AG04449 (cell line): ENCODE measurements at places on chromosomes 2 and 18.

- DNase-seq = no peak
Observed at GRCh38 chr2:222451224-222451674, 26.9 kb downstream of the SGPP2 start.

DNA sequence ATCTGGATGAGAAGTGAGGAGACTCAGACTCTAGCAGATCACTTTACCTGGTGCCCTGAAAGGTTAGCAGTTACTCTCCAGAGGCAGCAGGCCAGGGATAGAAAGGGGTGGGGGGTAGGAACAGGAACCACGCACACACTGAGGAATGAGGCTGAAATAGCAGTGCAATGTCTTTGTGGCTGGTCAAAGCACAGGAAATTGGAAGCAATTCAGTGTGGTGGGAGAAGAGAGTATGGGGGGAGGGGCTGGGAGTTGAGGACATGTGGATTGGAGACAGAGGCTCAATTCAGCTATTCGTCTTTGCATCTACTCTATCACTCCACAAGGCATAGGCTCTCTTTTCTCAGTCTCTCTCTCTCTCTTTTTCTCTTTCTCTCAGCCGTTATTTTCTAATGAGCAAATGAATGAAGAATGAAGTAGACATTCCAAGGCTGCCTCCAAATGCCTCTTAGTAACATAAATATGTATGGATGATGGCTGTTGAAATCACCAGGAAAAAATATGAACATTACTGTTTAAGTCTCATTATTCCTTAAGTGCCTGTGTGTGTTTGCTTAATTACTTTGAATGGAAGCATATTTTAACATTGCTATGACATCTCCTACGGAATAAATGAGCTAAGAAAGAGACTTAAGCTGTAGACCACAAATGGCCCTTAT is 979.4 kb downstream of the TSN start:
- peak; percentile 9 for DNase-seq

- no peak for DNase-seq
Observed at GRCh38 chr18:4586731-4587130, 131.6 kb upstream of the DLGAP1 start.

GRCh38 chr2:168160897-168161296 is 86.5 kb downstream of the STK39 start:
- DNase-seq = no peak

DNA sequence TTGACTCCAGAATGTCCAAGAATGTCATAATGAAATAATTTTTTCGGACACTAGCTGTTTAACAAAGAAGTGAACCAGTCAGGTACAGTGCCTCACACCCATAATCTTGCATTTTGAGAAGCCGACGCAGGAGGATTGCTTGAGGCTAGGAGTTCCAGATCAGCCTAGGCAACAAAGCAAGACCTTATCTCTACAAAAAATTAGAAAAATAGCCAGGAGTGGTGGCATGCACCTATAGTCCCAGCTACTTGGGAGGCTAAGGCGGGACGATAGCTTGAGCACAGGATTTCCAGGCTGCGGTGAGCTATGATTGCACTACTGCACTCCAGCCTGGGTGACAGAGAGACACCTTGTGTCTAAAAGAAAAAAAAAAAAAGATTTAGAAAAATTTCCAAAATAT is 235.8 kb upstream of the FN1 start:
- no peak for DNase-seq

- no peak for DNase-seq
Observed at GRCh38 chr2:187545238-187545751, 8.9 kb downstream of the TFPI start.

GRCh38 chr2:12649602-12650400 is 66.9 kb upstream of the TRIB2 start:
- no peak for DNase-seq

GRCh38 chr2:10007921-10008808 is 35.2 kb upstream of the KLF11 start:
- DNase-seq = no peak

DNA sequence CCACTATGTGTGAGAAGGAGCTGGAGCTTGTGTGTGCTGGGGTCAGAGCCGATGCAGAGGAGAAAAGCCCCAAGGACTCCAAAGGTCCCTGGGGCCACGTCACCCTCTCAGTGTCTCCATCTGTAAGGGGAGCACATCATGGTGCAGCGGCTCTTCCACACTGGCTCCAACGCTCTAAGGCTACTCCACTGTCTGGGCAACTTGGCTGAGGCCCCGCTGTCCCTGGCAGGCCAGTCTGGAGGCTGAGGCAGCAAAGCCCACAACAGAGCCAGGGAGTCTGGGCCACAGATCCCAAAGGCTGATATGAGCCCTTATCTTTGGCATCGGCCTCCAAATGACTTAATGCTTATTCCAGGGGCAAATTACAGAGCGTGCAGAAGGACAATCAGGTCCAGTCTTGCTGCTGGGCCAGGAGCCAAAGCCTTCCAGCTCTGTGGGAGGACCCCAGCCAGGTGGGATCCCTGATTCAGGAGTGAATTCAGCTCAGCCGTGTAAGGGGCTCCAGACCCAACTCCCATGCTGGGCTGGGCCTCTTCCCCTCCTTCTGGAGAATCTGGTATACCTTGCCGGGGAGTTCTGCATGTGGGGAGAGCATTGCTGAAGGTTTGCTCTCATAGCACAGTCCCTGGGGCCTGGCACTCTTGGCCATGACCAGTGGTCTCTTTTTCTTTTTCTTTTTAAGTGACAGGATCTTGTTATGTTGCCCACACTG is 1.8 kb upstream of the DUSP2 start:
- DNase-seq = no peak

DNA sequence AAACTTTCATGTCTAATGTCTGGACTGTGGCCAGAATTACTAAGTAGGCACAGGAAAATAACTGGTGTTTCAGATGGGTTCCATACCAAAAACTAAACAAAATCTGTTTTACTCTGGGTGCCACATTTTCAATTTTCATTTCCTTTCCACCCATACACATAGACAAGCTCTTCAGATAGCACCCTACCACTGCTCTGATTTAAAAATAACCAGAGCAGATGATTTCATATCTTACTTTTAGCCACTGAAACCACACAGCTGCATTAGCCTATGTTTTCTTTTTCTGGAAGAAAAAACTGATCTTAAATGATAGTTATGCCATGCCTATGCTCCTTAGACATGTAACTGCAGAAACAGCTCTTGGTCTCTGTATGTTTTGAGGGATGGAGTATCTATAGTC is 647.6 kb downstream of the CPS1 start:
- no peak for DNase-seq

GRCh38 chr2:128422571-128422970 is 103.9 kb upstream of the HS6ST1 start:
- peak; percentile 85 for DNase-seq

DNA sequence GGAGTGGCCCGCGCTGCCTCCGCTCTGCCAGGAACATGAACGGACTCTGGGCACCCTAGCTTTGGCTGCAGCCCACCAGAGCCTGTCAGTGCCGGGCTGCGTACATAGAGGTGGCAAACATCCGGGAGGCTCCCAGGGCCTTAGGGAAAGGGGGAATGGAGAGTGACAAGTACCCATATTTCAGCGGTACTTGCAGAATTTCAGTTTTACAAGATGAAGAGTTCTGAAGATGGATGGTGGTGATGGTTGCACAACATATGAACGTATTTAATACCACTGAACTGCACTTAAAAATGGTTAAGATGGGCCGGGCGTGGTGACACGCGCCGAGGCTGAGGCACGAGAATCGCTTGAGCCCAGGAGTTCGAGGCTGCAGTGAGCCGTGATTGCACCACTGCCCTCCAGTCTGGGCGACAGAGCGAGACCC is 873 bp downstream of the MTHFD2 start:
- DNase-seq = no peak

DNA sequence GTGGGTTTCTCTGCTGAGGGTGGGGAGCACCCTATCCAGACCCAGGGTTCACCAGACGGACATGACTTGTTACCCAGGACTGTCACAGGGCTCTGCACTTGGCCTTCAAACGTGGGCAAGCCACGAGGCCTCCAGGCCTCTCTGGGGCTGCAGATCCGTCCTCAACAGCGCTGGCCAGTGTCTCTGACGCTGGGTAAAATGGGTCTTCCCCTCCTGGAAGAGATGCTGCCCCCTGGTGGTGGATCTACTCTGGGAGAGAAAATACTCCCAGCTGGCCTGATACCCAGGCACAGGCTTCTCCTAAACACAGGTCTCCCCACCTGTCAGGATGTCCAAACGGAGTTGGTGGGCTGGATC is 3.7 kb downstream of the GPR17 start:
- no peak for DNase-seq

DNA sequence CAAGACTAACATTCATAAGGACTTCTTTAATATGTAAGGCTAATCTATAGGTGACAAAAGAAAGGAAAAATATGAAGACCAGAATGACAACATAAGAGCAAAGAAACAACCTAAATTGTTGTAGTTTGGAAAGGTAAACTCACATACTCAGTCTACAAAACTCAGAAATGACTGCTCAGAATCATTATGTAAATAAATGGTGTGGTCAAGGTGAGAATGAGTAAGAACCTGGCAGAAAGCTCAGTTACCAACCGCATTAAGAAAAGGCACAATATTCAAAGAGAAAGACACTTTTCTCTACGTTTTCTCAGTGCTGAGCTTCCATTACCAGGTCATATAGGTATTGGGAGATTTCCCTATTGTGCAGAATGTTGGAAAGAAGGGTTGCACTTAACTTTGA is 15.8 kb downstream of the ATF2 start:
- no peak for DNase-seq

DNA sequence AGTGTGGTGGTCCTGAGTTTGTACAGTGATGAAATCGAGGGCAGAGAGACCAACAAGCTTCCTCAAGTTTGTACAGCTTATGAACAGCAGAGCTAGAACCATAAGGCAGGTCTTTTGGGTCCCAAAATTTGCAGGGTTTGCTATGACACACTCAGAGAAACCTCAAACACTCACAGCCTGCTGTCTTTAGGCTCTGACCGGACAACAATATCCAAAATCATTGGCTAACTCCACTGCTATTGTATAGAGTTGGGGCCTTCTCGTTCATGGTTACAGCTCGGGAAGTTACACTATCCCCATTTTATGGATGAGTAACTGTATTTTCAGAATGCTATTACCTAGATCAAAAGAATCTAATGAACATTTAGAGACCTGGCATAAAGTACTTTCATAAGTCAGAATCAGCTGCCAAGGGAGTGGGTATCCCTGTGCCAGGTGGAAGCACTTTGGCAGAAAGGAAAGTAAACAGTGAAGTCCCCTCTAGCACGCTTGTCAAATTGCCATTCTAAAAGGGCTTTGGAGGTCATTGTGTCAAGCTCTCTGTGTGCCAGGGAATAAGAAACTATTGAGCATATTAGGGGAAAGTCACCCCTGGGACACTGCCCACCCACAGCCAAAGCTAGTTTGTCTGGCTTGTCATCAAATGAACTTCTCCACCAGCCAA is 331.8 kb downstream of the ALK start:
- DNase-seq = no peak

- DNase-seq = peak; percentile 77
Observed at GRCh38 chr2:30234180-30234971, 3.0 kb downstream of the LBH start.

DNA sequence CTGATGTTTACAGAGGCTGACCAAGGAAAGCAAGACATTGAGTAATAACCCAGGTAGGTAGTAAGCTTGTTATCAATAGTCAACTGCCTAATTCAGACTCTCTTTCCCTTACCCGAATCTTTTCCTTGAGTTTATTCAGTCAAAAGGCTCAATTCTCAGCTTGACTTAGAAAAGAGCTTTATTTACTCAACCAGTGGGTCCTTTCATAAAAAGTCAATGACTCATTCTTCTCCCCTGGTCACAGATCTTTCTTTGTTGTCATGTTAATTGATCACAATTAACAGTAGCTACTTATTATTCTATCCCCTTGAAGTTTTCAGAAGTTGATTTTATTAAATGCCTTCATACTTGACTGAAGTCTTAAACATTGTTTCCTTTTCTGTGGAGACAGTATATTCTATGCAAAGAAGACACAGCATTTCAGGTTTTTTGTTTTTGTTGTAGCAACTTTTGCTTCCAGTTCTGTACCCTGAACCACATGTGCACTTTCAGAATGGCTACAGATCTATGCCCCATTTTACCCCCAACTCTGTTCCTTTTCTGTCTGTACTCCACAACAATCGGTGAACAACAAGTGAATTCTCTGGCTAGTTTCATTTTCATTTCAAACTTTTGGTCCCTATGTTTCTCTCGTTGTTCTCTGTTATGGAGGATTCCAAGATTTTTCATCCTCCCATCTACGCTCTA is 428.3 kb downstream of the NCKAP5 start:
- no peak for DNase-seq

DNA sequence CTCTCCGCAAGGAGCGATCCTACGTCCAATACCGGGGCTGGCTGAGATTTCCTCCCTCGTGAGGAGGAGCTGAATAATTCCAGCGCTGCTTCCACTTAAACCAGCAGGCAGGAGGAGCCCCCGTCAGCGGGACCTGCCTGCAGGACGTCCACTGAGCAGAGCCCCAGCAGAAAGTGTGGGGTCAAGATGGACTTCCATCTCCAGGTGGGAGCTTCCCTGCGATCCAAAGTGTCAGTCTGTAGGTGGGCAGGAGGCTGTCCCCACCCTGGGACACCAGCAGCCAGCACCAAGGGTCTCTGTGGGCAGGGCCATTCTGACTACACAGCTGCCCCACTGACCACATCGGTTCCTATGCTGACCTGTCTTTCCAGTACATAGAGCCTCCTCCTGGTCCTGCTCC is 462 bp upstream of the OTOS start:
- DNase-seq = no peak

DNA sequence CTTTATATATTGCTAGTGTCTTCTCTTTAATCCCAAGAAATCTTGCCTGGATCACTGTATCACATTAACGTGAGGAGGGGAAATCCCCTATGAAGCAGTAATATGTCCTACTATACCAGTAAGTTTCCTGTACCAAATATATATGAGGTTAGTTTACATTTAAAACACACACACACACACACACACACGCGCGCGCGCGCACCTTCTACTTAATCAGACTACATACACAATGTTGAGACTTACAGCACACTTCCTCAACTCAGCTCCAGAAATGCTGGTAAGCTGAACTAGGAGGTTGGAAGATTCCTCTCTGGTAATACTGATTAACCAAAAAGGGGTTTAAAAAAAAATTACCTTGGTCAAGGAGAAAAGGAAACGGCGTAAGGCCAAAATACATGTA is 49.3 kb downstream of the USP34 start:
- no peak for DNase-seq

DNA sequence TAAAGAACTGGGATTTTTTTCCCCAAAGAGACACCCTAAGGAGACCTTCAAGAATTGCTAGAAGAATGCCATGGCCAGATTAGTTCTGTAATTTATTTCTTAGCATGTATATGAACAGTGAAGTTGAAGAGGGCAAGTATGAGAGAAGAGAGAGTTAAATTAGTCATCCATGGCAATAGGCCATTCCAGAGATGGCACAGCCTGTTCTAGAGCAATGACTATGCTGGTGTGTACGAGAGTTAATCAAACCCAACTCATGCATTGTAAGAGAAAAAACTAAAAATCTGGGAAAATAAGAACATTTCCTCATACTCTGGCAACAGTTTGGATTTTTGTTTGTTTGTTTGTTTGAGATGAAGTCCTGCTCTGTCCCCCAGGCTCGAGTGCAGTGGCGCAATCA is 112.1 kb upstream of the PIK3C3 start:
- no peak for DNase-seq
